ENCODE measurements at places on chromosomes 7 and 10.

- DNase-seq = no peak
Measured at GRCh38 chr10:99667108-99667751, 7.9 kb downstream of the ENTPD7 start.

DNA sequence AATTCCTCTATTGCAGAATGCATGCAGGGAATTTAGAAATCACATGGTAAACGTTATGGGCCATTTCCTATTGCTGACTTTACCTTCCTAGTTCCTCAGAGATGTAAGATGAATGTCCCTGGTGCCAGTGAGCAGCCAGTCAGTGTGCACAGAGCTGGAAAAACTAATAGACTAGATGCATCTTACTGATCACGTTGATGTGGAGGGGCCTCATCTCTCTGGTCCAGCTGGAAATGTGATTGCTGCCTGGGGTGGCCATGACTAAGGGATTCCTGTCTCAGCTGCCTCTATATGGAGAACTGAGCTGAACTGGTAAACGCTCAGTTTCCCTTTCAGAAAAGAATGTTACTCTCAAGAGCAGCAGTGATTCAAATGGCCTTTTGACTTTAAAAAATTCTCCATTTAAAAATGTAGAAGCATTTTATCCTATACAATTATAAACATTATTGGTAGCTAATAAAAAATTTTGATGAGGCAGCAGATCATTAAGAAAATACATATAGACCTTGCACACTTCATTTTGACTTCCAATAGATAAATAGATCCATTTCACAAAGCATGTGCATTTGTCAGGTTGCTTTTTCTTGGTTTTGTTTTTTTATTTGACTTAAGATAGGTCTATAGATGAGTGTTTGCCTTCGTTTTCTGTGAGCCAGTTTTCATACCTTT, 80.5 kb upstream of the INSYN2A start:
- DNase-seq = no peak

DNA sequence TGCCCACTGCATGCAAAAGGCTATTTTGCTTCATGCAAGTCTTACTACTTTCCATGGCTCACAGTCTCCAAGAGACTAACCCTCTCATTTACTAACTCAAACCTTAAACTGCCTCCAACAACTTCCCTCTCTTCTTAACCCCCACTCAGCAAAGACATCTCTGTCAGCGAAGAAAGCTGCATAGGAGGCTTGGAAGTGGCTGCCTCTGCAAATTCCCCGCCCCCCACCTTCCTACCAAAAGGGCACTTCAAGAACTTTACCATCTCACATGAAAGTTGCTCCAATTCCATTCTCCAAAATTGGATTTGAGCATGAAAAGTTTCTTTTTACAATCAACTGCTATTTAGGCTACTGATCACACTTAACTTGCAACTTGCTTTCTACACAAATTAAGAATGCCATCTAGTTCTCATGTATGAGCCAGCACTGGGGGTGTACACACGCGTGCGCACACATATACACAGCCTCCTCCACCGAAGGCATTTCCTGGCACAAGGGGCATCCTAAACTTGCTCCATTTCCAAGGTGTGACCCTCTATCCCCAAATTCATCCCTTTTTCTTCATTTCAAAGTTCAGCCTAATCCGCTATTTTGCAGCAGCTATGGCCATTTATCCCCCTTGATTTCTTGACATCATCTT, 1.8 kb downstream of the CCDC6 start:
- no peak for DNase-seq

- no peak for DNase-seq
Measured at GRCh38 chr10:88608052-88608732, 21.6 kb downstream of the LIPJ start.

- no peak for DNase-seq
Measured at GRCh38 chr10:42885491-42886270, 103.1 kb downstream of the BMS1 start.

DNA sequence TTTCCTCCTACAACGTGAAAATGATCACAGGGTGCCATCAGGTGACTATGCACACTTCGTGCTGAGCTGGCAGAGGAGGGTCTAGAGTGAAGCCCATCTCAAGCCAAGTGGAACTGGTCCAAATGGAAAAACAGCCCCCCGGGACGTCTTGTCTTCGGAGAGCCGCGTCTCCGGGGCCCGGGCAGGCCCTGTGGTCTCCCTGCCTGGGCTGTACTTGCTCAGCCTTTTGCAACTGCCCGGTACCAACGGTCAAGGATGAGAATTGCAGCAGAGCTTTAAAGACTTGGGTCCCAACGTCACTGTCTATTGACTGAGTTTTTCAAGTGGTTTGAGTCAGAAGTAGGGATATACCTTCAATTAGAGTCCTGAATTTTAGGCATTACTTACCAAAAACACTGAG, 315.5 kb downstream of the PTPRN2 start:
- DNase-seq = no peak

GRCh38 chr10:57830877-57831560, 436.7 kb downstream of the IPMK start:
- DNase-seq = no peak

DNA sequence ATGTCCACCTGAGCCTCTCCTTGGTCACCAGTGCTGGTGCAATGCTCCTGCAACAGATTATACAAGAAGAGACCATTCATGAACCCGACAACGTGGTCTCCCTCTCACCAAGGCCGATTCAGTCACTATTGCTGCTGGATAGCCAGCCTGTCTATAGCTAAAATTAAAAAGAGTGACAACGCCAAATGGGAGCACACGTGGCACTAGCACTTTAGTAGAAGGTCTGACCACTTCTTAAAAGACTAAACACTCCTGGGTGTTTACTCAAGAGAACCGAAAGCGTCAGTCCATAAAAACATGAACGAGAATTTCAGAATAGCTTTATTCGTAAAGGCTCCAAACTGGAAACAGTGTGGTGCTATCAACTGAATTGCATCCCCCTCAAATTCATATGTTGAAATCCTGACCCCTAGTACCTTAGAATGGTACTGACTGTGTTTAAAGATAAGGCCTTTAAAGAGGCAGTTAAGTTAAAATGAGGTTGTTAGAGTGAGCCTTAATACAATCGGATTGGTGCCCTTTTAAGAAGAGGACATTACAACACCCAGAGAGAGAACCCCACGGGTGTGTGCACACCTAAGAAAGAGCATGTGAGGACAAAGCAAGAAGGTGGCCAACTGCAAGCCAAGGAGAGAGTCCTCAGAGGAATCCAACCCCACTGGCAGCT, 4.4 kb upstream of the GALNTL5 start:
- DNase-seq = no peak

GRCh38 chr7:2108501-2109250, 124.1 kb downstream of the MAD1L1 start:
- no peak for DNase-seq

- no peak for DNase-seq
Measured at GRCh38 chr10:94363251-94363565, 469 bp upstream of the NOC3L start.

- DNase-seq = no peak
Measured at GRCh38 chr10:113930482-113931057, 76.1 kb downstream of the NHLRC2 start.

DNA sequence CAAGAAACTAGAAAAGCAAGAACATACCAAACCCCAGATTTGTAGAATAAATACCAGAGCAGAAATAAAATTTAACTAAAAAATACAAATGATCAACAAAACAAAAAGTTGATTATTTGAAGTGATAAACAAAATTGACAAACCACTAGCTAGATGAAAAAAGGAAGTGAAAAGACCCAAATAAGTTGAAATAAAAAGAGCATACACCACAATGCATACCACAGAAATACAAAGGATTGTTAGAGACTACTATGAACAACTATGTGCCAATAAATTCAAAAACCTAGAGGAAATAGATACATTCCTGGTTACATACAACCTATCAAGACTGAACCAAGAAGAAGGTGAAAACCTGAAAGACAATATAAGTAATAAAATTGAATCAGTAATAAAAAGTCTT, 333.4 kb downstream of the SH2D4B start:
- no peak for DNase-seq

- DNase-seq = no peak
Measured at GRCh38 chr7:92831716-92832533, 4.4 kb downstream of the CDK6 start.

GRCh38 chr7:140542228-140542603, 62.9 kb upstream of the MKRN1 start:
- no peak for DNase-seq

DNA sequence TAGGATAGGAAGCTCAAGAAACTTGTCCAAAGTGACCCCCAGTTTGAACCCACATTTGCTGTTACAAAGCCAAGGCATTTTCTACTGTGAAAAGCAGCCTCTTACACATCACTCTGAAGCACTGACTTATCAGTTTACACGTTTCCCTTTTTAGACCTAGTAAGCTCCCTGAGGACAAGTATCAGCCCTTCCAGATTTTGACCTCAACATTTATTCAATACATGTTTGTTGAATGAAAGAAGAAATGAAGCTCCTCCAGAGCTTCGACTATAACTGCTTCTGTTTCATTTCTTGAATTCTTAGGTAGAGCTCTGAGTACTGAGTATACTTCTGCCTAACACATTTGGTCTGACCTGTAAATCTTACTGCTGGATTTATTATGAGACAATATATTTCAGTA, 2.7 kb downstream of the WASL start:
- no peak for DNase-seq
